ENCODE measurements at places on chromosomes 5 and 9.

GRCh38 chr5:72452515-72453245, 54.5 kb downstream of the ZNF366 start:
- DNase-seq = no peak

DNA sequence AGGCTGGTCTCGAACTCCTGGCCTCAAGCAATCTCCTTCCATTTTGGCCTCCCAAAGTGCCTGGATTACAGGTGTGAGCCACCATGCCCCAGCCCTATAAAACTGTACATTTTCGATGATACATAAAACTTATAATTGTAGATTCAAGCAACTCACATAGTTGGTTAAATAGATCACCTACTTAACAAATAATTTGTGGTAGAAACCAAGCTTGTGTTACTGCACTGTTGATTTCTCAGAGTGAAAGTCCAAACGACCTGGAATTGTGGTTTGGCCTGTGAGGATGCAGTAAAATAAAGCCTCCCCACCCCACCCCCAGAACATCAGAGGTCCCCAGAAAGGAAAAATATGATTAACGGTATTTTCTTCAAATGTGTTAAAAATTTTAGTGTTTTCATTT, 92.7 kb downstream of the TRIO start:
- DNase-seq = no peak

DNA sequence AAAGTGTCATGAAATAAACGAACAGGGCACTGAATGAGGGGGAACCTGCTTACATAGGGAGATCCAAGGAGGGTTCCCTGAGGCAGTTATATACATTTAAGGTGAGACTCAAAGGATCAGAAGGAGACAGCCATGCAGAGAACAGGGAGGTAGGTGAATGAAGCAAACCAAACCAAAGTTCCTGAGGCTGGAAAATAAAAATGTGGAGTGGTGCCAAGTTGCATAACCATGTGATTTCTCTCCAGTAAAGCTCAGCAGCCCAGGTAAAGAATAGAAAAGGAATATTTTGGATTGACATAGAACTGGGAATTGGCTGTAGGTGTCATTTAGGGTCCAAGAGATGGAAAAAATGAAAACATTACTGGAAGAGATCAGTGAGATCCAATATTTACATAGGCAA, 110.7 kb downstream of the CAAP1 start:
- DNase-seq = no peak

DNA sequence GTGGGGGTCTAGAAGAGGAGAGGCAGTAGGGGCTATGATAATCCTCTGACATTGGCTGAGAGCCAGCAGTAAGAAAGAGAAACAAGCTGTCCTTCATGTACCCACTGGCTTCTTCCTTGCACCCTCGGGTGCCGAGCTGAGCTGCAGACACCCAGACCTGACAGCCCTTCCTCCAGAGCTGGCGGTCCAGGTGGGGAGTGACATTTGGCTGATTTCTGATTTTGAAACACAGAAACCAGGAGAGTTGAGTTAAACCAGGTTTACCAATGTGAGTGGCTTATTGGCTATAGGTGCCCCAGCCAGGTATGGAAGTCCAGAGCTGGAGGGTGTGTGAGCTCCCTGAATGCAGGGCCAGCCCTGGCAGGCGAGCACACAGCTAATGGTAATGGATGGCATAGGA, 59.2 kb downstream of the GADD45G start:
- no peak for DNase-seq

GRCh38 chr5:136200761-136201160, 7.8 kb upstream of the SMIM32 start:
- no peak for DNase-seq

DNA sequence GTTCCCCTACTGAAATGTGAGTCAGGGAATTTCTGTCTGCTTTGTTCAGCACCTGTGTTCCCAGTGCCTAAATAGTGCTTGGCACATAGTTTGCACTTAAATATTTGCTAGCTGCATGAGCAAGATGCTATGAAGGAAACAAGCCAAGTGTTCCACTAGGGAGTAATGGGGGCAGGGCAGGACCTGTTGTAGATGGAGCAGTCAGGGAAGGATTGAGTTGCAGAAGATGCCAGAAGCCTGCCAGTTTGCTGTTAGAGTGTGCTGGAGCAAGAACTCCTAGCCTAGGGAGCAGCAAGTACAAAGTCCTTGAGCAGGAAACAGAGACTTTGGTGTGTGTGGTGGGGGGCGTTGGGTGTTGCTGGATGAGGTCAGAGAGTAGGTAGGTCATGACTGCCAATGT, 87.5 kb downstream of the DAB2IP start:
- DNase-seq = no peak

DNA sequence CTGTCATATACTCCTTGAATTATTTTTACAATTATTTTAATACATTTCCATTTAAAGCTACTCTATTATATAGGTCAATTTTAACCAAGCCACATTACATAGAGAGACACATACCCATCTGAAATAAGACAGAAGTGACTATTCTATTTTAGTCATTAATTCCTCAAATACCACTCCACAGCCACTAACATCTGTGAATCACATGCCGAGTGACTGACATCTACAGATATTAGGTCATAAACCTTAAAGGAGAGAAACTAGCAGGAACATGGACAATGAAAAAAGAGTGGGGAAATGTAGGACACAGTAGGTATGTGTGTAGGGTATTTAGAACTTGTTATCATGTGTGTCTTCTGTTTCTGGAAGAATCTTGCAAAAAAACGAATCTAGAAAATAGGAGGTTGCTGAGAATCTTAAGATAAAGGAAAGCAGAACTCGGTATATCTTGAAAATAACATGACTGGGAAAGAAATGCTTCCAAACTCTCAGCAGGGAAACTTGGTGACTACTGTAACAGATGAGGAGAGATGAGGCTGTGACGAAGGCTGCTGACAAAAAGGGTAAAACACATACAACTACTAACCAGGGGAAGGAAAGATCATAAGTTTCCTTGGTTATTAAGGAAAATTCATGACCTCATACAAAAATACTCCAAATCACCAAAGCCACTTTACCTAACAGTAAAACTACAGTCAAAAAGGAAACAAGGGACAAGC, 84.6 kb downstream of the PLPP1 start:
- DNase-seq = no peak

DNA sequence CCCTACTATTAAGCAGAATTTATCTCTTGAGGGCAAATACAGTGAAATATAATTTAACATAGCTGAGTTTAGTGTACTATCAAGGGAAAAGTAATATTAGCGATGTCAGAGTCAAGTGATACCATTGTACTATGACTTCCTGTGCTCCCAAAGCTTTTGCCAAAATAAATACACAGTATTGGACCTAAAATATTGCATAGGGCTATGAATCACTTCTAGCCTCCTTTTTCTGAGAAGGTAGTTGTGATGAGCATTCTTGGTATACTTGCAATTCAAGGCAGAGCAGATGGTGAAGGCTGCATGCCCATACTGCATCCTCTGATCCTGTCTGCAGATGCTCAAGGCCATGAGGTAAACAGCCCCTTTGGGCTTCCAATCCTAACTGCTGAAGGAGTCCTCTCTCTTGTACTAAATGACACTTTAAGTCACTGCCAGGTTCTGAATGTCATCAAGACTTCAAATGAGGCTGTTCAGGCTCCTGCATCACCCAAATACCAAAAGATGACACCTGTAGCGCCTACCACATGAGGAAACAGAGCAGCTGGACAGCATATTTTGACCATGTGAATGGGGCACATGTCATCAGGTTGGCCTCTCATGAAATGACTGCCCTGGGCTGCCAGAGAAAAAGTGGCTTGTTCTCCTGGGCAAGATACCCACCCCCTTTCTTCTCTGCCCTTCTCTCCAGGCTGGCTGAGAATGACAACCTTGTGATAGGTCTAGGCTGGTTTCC, 29.7 kb upstream of the PPP2CA start:
- no peak for DNase-seq

- DNase-seq = no peak
These were observed 49.2 kb downstream of the CNTRL start for GRCh38 chr9:121123816-121124535.

GRCh38 chr9:86449246-86449645, 95.0 kb upstream of the TUT7 start:
- no peak for DNase-seq

- no peak for DNase-seq
These were observed 4.3 kb upstream of the ITGA1 start for GRCh38 chr5:52783226-52783959.

- DNase-seq = no peak
These were observed 19.8 kb upstream of the KCNV2 start for GRCh38 chr9:2697492-2697891.

- no peak for DNase-seq
These were observed 138.1 kb downstream of the ADAMTS12 start for GRCh38 chr5:33753704-33754103.

DNA sequence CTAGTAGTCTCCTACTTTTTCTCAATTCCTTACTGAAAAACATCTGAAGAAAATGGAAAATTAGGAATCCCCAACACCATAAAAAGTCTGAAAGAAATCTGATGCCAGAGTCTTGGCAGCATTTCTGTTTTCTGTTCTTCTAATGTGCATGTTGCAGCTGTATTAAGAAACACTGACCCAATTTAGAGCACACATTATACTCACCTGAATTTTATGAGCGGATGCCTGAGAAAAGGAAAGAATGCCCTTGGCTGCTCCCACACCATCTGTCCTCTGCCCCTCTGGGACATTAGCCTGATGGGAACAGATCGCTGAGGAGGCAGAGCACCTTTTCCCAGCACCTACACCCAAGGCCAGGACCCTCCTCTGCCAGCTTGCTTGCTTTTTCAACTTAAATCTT, 14.1 kb upstream of the ANP32B start:
- no peak for DNase-seq

DNA sequence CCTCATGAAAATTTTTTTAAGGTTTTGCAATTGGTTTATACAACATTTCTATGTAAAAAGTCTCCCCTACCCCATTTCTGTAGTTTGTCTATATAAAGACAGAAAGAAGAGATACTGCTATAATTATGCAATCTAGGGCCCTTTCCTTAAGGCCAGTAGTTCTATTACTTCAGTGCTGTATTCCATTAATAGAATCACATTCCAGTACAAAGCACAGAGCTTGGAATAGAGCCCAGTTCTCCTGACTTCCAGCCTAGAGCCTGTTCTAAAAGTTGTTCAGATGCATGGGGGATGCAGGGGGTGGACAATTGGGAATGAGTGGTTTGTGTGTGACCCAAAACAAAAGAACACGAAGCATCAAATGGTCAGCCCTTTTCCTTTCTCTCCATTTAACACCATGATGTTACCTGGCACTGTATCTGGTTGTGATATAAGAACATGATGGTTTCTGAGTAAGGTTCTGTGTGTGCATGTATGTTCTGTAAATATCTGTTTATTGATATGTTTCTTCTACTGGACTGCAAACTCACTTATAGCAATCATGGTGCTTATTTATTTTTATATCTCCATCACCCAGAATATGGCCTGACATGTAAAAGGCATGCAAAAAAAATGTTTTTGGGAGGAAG, 8.2 kb upstream of the GRAMD2B start:
- no peak for DNase-seq

GRCh38 chr5:8865266-8865665, 680.6 kb downstream of the SEMA5A start:
- no peak for DNase-seq

- no peak for DNase-seq
These were observed 61.9 kb downstream of the IRX1 start for GRCh38 chr5:3657364-3658022.

DNA sequence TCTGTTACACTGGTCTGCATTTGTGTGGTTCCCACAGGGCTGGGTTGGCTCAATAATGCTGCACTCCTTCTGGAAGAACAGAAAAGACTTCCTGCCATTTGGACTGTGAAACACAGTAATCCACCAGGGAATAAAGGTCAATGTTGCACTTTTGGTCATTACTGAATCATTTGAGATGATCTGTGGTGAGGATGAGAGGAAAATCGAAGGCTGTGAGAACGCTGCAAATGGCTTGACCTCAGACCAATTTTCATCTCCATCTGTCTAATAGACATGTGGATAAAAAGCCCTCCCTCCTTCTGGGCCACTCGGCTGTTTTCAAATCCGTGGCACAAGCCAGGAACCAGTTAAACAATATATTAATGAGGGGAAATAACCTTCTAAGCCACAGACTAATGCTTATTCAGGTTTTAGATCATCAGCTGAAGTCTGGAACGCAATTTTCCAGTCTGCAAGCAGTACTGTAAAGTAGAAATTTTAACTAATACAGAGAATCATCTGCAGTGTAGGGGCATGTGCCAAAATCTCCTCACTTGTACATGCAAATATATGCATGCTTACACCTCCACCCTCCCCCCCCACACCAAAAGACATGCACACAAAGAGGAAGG, 20.2 kb downstream of the TLE1 start:
- DNase-seq = no peak

DNA sequence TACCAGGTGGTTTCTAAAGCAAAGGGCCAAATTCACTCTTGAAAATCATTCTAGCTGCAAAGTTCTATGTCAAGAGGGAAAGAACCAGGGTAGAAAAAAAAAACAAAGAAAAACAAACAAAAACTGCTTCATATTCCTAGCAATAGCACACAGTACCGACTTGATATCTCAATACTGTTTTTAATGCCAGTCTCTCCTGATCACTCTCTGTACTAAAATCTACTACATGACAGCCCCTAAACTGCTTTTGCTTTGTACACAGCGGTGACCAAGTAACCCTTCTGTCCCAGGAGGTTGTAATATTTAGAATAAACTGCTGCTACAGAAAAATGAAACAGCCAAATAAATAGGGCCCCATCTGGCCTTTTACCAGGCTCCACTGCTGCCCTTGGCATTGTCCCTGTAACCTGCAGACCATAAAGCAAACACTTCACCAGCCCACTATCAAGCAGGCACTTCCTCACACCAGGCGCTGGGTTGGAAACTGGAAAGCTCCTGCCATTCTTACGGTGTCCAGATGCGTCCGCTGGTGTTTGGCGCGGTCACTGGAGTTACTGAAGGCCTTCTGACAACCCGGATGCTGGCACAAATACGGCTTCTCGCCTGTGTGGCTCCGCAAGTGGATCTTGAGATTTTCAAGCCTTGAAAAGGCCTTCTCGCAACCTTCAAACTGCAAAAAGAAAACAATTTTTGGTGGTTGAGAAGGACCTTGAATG, 363.2 kb downstream of the GLIS3 start:
- DNase-seq = no peak

- no peak for DNase-seq
These were observed 195.0 kb downstream of the PDE4D start for GRCh38 chr5:59698207-59699178.

DNA sequence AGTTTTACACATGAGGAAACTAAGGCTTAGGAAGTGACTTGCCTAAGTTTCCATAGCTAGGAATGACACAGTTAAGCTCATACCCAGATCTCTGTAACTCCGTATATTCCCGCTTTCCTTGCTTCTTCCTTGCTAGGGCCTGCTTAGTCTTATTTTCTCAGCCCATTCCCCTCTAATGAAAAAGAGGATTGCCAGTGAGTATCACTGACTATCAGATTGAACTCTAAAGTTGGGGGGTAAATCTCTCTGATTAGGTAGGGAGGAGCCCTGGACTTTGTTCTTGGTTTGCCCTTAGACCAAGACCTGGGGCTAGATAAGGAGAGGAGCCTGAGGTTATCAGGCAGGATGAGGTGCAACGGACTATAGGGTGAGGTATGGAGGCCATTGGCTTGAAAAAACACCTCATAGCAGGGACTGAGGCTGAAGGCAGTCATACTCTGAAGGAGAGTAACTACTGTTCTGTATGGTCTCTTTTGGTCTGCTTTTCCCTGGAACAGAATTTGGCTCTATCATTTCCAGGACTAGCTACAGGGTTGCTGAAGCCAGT, 2.5 kb downstream of the TRIM32 start:
- DNase-seq = no peak
